A549 treated with RU486 at 1 μM for 4 hours (cell line): ENCODE measurements at places on chromosomes 7 and 10. TPM values are rescaled to one million over a fixed set of nuclear protein-coding genes. Genes with fewer than 3 reads are reported as not detected.

Gene PALD1
- total RNA-seq, result 5.0 to 7.9 TPM (median 7.1 TPM) in 5 replicates

Gene HSPA14
- 35.1 to 52.4 TPM (median 46.0 TPM) in 5 replicates for total RNA-seq

Gene OR13A1
- total RNA-seq, result not detected in 5 replicates

Gene FGL2
- not detected in 5 replicates for total RNA-seq

Gene PPP1R3C
- 8.2 to 14.6 TPM (median 13.5 TPM) in 5 replicates for total RNA-seq

Gene FXYD4
- not detected in 5 replicates for total RNA-seq

Gene JAKMIP3
- 1.2 to 1.9 TPM (median 1.6 TPM) in 5 replicates for total RNA-seq

Gene OR2A1
- total RNA-seq, result not detected in 5 replicates

Gene ACTL6B
- not detected in 5 replicates for total RNA-seq
